Cardiac septum (tissue), 1 donor: ENCODE measurements at places on chromosomes 3 and 15. TPM values are rescaled to one million over a fixed set of nuclear protein-coding genes. Genes with fewer than 3 reads are reported as not detected.

GRCh38 chr3:181326637-181327223, 337.2 kb upstream of the DNAJC19 start:
- DNase-seq = no peak

GRCh38 chr3:136543385-136543784, 208.8 kb downstream of the STAG1 start:
- no peak for DNase-seq

DNA sequence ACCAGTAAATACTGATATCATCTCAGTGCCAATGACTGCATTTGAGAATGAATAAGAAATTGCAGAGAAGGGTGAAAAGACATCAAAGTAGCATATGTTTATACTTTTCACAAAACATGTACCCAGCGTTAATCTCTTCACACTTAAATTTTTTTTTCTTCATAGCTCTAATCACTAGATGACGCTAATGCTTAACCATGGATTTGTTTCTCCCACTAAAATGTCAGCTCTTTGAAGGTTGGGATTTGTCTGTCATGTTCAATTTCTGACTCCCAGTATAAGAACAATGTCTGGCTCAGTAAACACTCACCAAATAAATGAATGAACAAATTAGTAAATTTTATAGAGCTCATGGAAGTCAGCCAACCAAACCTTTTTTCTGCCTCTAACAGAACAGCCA, 78.3 kb upstream of the LMCD1 start:
- DNase-seq = no peak

- DNase-seq = no peak
These were observed 29.3 kb downstream of the TMED3 start for GRCh38 chr15:79340315-79340602.

DNA sequence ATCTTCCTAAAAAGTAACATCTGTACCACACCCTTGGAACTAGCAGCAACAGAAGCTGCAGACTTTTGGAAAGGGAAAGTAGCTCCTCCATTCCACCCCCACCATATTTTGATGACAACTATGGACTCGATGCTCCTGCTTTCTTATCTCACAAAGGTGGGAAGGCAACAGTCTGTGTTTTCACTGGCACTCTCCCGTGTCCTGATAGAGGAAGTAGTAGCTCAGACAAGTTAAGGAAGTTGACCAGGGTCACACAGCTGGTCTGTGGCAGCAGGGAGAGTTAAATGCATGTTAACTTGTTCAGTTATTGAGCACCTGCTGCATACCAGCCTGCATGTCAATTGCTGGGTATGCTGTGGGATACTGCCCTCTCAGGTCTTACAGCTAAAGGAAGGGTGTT, 33.1 kb downstream of the BHLHE40 start:
- no peak for DNase-seq

- no peak for DNase-seq
These were observed 72.7 kb upstream of the TAMM41 start for GRCh38 chr3:11919390-11919789.

Gene CCR8
- not detected for total RNA-seq

Gene P2RY13
- 0.46 TPM for total RNA-seq

Gene SMCO1
- total RNA-seq = 28.7 TPM

Gene STAC
- total RNA-seq = 0.51 TPM
